ENCODE measurements at places on chromosomes 5 and 9.
A peak's percentile ranks its signal among the peaks of the same experiment; 100 is the strongest.

- DNase-seq = no peak
Observed at GRCh38 chr9:76699971-76700370, 64.3 kb upstream of the PCA3 start.

DNA sequence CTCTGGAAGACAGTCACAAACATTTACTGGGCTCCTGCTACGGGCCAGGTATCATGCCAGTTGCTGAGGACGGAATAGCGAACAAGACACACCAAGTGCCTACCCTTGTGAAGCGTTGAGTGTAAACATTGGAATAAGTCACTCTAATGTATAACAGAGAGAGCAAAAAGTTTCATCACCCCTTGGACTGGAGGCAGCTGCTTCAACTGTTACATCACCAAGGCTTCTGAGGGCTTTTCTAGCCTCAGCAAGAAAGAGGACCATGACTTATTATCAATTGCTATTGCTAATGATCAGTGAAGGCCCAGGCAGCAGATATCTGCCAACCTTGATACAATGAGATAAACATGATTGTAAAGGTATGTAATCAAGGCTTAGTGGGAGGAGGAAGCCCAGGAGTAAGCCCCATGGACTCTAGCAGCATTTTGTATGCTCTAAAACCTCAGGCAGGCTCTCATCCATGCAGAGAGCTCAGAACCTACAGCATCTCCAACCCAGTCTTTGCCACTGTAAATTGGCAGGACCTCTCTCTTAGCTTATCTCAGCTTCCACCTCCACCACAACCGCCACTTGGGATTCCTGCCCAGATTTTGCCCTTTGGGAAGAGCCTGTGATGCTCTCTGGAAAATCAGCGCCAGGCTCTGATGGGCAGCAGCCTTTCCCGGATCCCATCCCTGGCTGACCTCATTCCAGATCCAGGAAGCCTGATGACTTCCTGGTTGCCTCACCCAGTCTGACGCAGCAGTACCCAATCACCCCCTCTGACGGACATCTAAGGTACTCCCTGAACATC lies 54.5 kb downstream of the ADAM19 start:
- DNase-seq = no peak

GRCh38 chr5:160442824-160443431 lies 21.3 kb downstream of the PTTG1 start:
- no peak for DNase-seq

DNA sequence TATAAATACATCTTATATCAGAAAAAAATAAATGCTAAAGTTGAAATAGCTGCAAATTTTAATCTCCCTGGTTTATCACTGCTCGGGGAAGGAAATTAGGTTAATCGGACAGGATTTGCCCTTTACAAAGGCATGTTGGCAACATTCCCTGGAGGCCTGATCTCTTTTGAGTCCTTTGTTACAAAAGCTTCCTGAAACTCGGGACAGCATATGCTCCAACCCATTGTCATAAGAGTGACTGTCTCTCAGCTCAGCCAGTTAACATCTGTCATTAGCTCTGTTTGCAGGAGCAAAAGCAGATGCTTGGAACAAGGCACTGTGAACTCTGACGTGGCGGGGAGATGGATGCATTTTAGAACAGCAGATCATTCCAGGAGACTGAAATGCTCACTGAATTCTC lies 80.6 kb downstream of the MYO10 start:
- no peak for DNase-seq

DNA sequence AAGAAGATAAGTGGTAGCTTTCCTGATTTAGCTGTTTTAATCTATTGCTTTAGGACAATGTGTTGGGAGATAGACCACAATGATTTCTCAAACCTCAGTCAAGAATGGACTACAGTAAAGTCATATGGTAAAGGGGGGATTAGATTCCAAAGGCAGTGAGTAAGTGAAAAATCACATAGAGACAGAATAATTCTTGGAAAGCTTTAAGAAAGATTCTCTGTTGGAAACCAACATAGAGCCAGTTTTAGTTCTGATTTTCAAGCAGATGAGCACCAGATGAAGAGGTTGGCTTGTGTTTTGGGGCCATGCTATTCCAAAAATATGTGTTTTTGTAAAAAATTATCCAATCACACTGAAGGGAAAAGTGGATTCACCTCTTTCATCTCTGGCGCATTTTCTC lies 256.8 kb upstream of the RPS23 start:
- no peak for DNase-seq

DNA sequence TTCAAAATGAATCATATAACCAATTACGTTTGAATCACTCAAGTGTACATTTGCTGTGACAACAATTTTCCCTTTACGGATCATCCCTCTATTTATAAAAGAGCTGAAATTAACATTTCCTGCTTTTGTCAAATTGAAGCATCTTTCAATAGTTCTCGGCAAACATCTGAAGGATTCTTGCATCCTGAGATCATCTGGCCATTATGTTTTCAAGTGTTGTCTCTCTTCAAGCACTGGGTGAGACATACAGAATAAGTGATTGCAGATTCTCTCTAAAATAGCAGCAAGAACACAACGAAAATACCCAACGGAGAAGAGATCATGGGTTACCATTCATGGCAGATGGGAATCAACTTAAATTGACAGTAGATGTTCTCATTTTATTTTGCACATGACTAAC lies 283.4 kb upstream of the GRAMD2B start:
- DNase-seq = no peak

DNA sequence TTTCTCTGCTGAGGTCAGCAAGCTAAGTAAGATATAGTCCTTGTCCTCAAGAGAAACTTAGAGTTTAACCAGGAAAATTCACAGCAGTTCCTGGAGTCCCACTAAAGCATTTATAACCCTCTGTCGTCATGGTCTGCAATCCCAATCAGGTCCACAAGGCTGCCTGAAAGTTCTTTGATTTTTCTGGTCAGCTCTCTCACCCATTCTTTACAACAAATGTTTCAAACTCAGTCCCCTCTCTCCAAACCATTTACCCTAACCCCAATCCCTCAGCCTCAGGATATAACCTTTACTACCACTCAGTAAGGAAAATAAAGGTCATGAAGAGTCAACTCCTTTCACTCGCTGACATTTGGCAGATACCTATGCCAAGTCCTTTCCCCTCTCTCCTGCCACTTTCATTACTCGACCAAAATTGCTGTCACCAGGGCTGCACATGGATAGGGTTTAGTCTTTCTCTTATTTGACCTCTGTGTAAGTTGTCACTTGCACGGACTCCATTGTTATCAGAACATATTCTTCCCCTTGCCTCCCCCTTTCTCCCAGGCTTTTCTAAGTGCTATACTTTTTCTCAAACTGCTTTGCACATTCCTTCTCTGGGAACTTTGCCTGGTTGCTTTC lies 936.6 kb downstream of the NR2F1-AS1 start:
- no peak for DNase-seq

DNA sequence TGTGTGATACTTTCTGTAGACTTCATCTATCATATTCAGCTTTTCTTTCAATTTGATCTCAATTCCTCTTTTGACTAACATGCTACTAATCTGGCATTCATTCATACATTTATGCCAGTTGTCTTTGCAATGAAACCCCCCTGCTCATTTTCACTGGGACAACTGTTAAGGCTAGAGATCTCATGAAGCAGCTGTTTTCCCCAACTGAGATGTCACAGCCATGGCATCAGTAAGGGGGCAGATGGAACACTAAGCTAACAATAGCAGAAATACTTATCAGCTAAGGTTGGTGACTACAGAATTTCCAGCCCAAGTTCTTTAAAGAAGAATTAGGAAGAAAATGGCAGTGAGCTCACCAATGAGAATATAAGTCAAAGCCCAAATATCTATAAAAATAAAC lies 9.4 kb downstream of the TMED7 start:
- DNase-seq = no peak

GRCh38 chr9:105332471-105332870 lies 88.0 kb downstream of the SLC44A1 start:
- no peak for DNase-seq

DNA sequence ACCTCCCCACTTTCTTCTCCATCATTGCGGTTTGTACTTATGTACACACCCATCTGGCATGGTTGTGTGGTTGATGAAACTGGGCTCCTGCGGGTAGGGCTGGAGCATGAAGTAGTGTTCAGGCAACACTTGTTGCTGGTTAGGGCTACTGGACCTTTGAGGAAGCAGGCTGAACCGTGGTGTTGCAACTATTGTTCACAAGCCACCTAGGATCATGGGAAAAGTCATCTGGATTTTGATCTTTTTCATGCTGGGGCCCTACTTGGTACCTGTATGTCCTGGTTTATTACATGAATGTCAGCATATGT lies 40.1 kb upstream of the TIFAB start:
- no peak for DNase-seq

GRCh38 chr5:138653502-138653901 lies 78.3 kb upstream of the HSPA9 start:
- no peak for DNase-seq

GRCh38 chr9:113807173-113808061 lies 68.7 kb upstream of the ZNF618 start:
- DNase-seq = peak; percentile 6

- DNase-seq = no peak
Observed at GRCh38 chr5:62328772-62329491, 22.9 kb downstream of the KIF2A start.

DNA sequence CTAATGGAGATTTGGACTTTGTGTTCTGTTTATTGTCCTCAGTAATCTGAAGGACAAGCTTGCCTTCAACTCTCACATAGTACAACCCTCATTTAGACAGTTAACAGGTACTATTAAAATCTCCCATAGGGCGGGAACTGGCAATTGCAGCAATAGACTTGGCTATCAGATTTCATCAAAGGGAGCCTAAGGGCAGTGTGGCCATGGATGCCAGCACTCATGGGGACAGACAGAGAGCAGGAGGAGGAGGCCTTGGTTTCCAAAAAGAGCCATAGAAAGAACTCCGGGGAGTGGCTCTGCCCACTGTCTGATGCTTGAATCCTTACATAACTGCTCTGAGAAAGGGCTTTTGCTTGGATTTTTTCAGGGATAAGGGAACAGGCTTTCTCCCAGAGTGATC lies 6.8 kb downstream of the SLC36A1 start:
- no peak for DNase-seq

GRCh38 chr5:65032250-65032649 lies 263.5 kb downstream of the CWC27 start:
- no peak for DNase-seq

DNA sequence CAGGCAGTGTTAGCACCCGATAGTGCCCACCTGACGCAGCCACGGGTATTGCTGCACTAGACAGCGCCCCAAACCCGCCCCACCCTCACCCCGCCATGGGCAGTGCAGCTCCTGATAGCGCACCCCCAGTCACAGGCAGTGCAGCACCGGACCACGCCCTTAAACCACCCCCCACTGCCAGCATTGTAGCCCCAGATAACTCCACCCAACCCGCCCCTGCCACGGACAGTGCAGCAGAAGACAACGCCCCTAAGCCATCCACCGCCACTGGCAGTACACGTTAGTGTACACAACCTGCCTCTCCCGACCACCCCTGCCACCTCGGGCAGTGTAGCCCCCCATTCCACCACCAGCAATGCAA lies 825 bp upstream of the PCAT7 start:
- no peak for DNase-seq

DNA sequence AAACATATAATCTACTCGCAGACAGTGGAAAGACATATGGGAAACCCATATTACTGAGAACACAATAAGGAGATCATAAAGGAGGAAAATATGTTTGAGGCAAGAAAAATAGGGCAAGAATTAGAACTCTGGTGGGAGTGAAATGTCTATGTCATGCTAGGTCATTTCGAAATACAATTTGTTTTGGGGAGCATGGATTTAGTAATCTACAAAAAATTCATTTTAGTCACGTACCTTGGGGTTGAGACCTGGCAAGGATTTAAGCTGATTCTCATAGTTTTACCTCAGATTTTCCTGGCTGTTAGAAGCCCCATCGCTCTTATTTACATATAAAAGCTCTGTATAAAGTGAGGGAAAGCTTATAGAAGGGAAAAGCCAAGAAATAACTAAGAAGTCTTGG lies 11.5 kb upstream of the CSNK1G3 start:
- no peak for DNase-seq

DNA sequence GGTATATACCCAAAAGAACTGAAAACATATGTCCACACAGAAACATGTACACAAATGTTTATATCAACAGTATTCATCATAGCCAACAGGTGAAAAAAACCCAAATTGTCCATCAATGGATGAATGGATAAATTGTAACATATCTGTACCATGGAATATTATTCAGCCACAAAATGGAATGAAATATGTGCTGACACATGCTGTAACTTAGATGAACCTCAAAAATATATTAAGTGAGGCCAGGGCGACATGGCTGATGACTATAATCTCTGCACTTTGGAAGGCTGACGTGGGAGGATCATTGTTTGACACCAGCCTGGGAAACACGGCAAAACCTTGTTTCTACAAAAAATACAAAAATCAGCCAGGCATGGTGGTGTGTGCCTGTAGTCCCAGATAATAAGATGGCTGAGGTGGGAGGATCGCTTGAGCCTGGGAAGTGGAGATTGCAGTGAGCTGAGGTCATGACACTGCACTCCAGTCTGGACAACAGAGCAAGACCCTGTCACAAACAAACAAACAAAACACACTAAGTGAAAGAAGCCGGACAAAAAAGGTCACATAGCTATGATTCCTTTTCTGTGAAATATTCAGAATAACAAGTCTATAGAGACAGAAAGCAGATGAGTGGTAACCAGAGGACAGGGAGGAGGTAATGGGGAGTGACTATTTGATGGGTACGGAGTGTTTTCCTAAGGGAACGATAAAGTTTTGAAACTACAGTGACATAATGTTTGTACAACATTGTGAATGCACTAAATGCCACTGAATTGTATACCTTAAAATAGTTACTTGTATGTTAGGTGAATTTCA lies 11.4 kb downstream of the KYAT1 start:
- no peak for DNase-seq

DNA sequence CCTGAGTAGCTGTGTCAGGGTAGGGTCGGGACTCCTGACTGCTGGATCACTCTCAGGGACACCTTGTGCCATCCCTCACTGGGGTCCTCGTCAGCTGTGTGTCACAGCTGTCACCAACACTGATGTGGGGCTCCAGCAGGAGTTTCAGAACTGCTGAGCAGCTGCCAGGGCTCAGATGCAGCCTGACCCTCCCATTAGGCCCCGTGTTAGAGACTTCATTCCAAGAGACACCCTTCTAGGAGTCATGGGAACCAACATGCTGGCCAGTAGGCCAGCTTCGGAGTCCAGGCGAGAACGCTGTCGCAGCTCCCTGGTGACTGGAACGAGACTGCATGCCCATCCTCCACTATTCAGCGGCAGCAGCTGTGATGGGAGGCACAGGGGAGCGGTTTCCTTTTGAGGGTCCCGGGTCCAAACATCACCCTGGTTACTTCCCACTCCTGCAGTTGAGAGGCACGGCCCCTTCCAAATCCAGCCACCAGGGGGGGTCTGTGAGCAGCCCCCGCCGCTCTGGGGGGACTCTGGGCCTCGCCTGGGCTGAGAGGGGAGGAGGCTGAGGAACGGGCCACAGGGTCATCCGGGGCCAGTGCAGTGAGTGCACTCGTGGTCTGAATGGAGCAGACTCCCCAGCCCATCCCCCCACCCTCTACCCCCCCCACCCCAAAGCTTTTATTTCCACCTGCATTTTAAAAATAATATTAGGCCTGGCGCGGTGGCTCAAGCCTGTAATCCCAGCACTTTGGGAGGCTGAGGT lies 12.6 kb upstream of the TCF7 start:
- DNase-seq = peak; percentile 64

- no peak for DNase-seq
Observed at GRCh38 chr5:148924817-148925216, 98.4 kb downstream of the ADRB2 start.
